Lower lobe of right lung (tissue), 2 donors: ENCODE measurements at places on chromosomes 1 and 21. TPM values are rescaled to one million over a fixed set of nuclear protein-coding genes. Genes with fewer than 3 reads are reported as not detected.

Gene OVAAL
- not detected for total RNA-seq

DNA sequence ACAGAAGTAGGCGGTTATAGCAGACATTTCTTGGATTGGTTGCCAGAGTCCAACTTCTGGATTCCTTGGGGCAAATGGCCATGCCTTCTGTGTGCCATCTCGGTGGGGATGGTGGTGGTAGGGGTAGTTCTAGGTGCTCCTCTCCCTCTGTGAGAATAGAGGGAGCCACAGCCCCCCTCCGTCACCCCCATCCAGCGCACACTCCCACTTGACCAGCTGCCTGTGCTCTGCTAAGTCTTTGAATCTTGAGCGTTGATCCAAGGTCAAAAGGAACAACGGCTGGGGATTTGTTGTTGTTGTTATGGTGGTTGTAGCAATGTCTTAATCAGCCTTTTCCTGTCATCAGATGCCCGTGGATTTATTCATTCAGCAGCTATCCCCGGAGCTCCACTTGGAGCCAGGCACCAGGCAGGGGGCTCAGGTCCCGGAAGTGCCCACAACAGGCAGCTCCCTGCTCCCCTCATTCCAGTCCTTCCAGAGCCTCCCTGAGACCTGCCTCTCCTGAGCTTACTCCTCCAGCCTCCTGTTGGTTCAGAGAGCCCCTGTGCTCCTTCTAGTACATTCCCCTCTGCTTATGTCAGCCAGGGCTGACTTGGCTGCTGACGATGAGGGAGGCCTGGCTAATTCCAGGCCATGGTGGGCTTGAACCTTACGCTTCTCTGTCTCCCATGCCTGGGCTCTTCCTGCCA is 146.6 kb upstream of the WNT4 start:
- no peak for DNase-seq

DNA sequence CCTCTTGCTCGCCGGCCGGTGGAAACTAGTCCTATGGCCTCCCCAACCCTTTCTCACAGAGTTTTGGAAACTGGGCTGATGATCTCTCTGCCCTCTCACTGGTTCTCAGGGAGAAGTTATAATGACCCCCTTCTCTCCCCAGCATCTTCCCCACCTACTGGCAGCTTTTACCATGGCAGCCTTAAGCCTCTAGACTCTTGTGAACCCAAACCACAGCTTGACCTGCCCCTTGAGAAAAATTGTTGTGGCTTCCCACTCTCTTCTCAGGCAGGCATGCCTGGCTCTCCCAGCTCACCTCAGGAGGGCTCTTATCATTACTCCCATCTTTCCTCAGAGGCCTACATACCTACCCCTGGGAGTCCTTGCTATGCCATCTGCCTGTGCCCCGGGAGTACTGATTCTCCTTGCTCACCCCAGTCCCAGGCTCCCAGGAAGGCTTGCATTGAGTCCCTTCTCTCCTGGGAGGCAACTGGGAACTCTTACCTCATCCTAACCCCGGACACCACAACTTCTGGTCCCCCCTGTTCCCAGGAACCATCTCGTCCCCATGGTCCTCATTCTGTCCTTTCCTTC is 1.6 kb downstream of the NSUN4 start:
- DNase-seq: no peak

DNA sequence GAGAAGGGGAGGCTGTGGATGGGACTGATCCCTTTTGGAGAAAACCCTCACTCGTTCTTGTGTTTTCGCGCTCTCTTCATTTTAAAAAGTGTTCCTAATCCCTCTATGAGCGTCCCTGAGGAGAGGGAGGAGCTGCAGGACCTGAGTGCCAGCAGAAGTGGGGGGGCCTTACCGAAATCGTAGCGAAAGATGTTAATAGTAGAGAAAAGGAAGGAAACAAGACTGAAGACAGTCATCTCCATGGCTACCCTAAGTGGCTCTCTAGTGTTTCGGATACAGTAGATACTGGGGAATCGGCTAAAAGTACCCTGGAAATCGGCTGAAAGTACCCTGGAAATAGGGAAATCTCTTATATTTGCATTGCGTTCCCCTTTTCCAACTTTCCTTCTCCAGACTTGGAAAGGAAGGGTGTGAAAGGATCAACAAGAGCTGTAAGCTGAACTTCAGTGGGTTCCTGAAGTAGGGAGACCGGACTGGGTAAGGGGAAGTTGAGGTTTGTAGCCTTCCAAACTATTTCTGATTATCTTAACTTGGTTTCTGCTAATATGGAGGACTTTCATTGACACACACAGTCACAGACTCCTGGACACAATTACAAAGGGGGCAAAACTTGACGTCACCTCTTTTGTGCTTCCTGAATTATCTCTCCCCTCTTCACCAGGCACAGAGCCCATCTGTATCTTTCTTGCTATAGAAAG is 486 bp upstream of the DSTYK start:
- no peak for DNase-seq

Gene JTB
- 121 TPM for total RNA-seq

DNA sequence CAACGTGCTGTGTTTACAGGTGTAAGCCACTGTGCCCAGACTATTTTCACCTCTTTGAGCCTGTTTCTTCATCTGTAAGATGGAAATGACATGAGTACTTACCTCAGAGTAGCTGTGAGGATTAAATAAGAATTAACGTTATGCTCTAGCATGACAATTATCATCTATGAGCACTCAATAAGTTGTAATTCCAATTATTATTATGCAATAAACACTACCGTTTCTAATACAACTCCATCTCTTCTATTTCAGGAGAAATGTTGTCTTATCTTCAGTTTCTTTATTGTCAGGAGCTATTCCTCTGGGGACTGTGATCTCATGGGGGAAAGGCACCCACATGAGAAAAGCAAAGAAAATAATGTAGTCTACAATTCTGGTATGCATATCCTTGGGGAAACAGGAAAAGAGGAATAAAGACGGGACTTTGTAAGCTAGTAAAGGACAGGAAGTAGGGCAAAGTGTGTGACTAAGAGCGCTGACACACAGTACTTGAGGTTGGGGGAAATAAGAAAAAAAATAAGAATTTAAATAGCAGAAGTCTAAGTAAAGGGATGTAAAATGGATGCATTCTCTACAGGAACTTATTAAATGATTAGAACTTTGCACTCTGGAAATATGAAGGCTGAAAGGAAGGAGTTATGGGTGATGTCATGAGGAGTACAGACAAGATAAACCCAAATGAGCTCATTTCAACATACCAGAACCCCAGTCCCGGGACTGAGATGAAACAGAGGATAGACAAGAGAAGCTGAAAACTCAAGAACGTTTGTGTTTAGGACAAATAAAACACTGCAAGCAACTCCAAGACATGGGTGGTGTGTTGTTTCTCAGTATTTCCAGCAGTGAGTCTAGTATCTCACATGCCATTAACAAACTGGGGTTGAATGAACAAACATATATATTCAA is 9.8 kb downstream of the PHC2 start:
- no peak for DNase-seq

- no peak for DNase-seq
Measured at GRCh38 chr1:90192408-90192807, 197.5 kb downstream of the ZNF326 start.

DNA sequence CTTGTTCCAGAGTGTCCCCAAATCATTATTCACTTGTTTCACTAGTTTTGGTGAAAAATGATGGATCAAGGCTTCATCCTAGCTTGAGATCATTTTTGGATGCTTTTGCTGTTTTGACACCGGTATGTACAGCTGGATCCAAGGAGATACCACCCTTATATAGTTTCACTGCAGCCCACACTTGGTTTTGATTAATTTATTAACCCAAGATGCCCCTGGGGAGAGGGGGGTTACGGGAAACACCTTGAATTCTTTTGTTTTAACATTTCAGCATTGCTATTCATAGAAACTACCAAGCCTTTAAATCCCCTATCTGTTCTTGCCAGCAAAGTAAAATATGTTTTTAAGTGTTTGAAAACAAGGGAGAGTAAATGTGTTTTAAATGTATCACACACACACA is 457.7 kb upstream of the RUNX1 start:
- no peak for DNase-seq

Gene ARHGAP30
- 63.7 TPM for total RNA-seq

Gene WNT4
- 3.8 TPM for total RNA-seq

Gene DAB1
- total RNA-seq: 1.9 TPM

Gene C1QA
- 935 TPM for total RNA-seq

Gene ADAMTS1
- total RNA-seq: 59.3 TPM

Gene MANEAL
- 4.9 TPM for total RNA-seq

Gene C1QTNF12
- 1.2 TPM for total RNA-seq

Gene CREG1
- 161 TPM for total RNA-seq

DNA sequence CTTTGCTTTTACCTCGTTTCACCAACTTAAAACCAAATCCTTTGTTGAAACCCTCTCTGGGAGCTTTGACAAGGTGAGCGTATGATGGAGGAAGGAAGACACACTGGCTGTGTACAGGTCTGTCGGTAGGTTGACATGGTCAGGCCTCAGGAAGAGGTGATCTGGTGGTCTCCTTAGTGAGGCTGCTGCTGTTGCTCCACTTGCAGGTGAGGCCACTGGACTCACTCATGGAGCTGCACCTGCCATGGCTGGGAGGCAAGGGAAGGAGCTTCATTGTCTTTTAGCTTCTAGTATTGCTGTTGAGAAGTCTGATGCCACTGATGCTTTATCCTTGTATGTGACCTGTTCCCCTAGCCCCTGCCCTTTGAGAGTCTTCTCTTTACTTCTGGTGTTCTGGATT is 35.7 kb downstream of the TENT5C start:
- no peak for DNase-seq

GRCh38 chr1:200294241-200294640 is 115.6 kb downstream of the ZNF281 start:
- DNase-seq: no peak

DNA sequence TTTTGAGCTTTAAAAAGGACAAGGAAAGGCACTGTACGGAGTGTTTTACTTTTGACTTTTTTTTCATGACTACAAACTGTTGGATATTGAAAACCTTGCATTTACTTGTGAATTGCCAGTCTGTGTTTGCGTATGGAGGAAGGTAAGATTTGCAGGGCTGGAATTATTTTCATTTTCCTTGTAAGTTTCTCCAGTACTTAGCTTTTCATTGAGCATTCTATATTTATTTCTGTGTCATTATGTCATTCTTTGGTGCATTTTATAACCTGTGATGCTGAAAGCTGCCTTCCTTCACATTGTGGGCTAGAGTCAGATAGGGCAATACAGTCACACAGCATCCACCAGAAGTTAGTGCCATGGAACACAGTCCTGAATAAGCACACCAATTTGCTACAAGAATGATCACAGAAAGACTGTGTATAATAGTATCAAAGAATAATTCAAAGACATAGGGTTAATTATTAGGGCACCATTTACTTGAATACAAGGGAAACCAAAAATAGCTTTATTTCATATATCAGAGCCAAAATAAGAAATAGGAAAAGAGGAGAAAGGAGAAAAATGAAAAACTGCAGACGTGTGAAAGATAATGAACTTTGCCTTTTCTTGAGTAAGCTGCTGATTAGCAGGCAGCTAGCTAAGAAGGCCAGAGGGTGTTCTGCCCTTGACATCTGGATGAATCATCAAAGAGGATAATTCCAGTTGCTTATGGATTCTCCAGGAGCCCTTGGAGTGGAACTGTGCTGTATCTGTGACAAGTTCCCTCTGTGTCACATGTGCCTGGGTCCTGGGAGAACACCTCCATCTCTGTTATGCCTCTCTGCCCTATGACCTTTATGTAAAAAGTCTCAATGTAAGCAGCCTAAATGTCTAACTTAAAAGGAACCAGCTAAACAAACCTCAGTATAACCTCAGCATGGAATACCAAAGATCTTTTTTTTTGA is 8.0 kb upstream of the FAM20B start:
- no peak for DNase-seq

GRCh38 chr1:160570840-160571239 is 8.5 kb downstream of the CD84 start:
- DNase-seq: no peak

GRCh38 chr1:37055631-37056030 is 21.3 kb upstream of the GRIK3 start:
- DNase-seq: no peak

Gene NUCKS1
- 111 TPM for total RNA-seq
